ENCODE measurements at places on chromosomes 5 and 9.

DNA sequence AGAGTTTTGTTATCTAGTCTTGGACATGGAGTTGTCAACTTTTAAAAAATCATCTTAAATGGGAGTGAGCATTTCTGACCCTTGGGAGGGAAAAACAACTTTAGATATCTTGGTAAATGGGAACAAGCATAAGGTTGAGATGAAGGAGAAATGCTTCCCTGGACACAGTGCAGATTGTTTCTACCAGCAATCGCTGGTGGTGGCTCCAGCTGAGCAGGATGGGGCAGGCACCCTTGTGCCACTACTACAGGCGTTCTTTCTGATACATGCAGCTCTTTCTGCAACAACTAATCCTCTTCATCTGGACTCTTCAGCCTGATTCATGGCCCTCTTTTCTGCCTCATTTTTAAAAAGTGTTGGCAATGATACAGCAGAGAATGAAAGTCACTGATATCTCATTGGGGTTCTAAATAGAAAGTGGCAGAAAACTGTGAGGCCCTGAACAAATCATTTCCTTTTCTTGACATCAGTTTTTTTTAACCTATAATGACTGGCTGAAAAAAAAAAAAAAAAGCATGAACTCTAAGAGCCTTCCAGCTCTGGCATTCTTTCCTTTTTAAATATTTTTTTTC lies 409.4 kb upstream of the PTGER4 start:
- no peak for DNase-seq

GRCh38 chr9:82673201-82673600 lies 389.7 kb downstream of the RASEF start:
- no peak for DNase-seq

DNA sequence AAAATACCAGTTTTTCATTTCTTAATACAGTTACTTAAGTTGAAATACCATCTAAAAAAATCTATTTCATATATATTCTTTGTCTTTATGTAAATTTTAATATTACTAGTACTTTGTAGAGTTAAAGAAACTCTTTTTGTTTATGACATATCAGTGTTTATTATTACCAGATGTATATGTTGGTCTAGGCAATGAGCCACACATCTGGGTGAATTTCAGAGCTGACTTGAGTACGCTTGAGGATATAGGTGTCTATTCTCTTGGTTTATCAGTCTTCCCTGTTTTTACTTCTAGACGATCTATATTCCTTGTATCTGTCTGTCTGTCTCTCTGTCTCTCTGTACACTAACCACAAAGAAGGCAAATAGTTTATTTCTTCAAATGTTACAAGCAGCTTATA lies 2.9 kb downstream of the SMAD5 start:
- no peak for DNase-seq

GRCh38 chr5:174872271-174872670 lies 147.9 kb downstream of the MSX2 start:
- no peak for DNase-seq

Measured in hippocampal formation (tissue), 2 donors.